AG20443 (cell line): ENCODE measurements at places on chromosomes 6 and 20.

- DNase-seq: no peak
Measured at GRCh38 chr20:44973053-44973452, 6.7 kb downstream of the STK4 start.

DNA sequence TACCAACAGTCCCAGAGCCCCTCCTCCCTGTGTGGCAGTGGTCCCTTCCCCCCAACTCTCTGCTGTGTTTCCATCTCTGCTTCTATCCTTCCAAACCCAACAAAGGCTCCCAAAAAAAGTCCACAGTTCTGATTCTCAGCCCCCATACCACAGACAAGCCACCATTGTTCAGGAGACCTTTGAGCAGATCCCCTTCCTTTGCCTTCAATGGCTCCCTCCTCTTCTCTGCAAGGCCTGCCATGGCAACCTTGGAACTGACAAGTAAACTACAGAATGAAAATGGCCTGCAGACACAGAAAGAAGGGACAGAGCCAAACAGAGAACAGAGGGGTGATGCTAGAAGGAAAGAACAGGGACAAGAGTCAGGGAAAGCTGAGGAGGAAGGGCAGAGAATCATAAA lies 23.2 kb downstream of the OR2H2 start:
- no peak for DNase-seq

GRCh38 chr6:125307964-125308615 lies 6.3 kb upstream of the HDDC2 start:
- DNase-seq: no peak

DNA sequence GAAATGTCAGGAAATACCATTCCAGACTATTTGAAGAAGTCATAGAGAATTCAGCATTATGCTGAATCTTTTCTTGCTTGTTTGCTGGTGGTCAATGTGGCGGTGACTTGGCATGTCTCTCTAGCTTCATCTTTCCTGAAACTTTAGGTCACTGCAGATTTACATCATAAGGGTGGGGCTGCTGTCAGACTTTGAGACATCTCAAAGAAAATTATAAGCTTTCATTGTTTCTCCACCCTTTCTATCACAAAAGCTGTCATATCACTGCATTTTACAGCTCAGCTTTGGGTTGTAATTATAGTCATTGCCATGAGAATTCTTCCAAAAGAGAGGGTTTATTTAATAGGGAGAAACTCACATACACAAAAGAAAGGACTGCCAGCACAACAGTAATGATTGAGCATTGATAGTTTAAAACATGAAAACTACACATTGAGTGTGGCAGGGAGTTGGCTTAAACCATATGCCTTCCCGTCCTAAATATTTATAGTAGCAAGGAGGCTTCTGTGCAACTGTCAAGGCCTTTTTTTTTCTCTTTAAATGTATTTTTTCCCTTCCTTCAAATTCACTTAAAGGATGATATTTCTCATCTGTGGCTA lies 44.7 kb upstream of the LRRC1 start:
- no peak for DNase-seq

DNA sequence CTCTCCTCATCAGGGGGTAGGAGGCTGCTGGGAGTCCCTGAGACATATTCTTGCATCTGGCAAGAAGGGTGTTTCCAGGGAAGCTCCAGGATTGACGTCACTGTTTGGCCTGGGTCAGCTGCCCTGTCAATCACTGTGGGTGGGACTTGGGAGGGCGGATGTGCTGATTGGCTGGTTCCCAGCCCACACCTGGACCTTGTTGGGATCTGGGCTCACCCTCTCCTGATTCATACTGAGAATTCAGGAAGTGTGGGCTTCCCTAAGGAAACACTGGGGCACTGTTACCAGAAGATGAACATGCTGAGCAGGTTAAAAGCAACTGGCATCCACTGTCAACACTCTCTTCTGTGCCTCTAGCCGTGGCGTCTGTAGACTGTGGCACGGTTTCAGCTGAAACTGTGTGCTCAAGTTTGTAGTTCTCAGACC lies 36.5 kb downstream of the CDH26 start:
- DNase-seq: no peak

DNA sequence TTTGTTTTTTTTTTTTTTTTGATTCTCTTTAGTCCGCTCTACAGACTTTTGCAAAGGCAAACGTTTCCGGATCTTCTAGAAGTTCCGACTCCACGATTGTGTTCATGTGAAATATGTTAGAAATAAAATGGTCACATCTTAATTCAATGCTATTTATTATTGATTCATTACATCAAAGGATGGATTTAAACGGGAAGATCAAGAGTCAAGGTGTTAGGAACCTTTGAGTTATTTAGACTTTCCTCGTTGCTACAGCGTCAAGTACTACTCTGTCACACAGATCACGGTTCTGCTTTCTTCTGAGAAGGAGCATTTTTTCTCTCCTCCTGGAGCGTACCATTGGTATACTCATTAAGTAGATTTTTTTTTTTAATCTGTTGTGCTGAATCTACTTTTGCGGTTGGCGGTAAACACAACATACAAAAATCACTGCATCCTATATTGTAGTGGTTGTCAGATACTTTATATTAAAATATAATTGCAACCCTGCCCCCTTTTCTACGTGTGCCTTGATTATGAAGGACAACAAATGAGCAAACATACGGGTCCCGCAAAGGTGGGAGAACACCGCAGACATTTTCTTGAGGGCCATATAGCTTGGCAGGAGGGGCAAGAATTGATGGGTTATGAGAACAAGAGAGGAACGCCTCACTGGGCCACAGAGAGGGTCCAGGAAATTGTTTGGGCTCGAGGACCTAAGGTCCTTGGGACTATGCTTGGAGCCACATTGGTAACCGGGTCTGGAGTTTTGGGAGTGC lies 17.5 kb downstream of the HMGN4 start:
- DNase-seq: no peak

- no peak for DNase-seq
Measured at GRCh38 chr6:111030008-111031007, 48.5 kb downstream of the RPF2 start.

- DNase-seq: peak; percentile 13
Measured at GRCh38 chr6:79421707-79422484, 115.3 kb downstream of the LCA5 start.

DNA sequence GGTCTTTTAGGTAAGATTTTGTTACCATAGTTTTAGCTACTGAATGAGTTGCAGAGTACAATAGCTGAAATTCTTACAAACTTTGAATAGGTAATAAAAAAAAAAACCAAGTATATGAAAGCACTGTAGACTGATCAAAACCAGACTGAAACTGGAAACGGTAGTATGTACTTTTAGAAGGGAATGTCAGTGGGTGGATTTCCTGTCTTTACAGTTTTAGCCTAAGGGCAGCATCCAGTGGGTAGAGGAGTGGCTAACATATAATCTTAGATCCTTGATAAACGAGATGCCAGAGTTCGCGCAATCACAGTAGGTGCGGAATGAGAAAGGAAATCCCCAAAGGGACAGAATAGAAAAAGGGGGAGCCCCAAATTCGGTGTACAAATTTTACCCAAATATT lies 385.9 kb upstream of the RUNX2 start:
- no peak for DNase-seq

GRCh38 chr6:125809570-125810170 lies 18.9 kb downstream of the NCOA7 start:
- DNase-seq: no peak

DNA sequence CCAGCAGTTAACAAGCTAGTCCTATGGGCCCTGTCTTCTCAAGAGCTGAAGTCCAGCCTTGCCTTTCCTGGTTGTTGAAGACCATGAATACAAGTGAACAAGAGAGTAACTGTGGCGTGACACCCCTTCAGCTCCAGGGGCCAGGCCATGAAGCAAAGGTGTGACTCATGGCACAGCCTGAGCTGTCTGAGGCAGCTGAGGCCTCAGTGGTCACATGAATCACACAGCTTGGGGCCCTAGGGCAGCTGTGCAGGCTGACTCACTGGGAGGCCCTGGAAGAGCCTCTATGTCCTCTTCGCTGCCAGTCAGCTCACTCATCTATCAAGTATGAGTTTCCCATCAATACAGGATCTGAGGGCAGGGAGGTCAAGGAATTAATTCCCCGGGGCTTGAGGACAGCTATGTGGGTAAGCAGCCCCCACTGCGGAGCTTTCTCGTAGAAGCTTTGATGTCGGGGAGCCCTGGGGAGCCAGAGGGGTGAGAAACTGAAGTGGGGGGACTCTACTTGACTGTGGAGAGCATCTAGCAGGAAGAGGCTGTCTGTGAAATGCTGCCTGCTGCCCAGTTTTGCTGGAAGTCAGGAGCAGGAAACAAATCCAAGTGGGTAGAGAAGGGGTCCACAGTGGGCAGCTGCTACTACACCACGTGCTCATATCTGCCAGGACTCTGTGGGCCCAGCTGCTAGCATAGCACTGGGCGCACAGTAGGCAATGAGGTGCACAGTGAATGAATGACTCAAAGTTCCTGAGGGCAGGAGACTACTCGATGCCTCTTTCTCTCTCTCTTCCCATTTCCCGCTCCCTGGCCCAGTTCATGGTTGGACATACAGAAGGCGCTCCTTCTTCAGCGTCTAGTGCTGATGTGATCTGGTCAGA lies 13.7 kb upstream of the FAM83C start:
- peak; percentile 96 for DNase-seq

- DNase-seq: no peak
Measured at GRCh38 chr20:47396762-47397476, 40.4 kb upstream of the ZMYND8 start.

DNA sequence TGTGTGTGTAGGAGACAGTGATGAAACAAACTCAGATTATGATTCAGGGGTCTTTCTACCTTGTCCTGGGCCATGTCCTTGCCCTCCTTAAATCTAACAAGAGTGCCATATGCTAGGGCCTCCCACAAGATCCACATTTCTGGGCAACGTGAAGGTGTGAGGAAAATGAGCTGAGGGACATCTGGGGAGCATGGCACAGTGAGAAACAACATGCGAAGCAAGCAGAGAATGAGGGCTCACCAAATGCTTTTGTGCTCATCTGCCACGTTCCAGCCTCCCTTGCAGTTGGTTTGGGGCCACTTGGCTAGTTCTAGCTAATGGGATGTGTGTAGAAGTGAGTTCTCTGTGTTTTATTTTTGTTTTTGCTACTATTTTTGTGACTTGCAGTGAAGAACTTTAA lies 21.4 kb upstream of the RNF182 start:
- DNase-seq: no peak

GRCh38 chr6:5665667-5666066 lies 341.1 kb downstream of the NRN1 start:
- DNase-seq: no peak

GRCh38 chr6:13273202-13273930 lies 55.0 kb downstream of the TBC1D7 start:
- no peak for DNase-seq

DNA sequence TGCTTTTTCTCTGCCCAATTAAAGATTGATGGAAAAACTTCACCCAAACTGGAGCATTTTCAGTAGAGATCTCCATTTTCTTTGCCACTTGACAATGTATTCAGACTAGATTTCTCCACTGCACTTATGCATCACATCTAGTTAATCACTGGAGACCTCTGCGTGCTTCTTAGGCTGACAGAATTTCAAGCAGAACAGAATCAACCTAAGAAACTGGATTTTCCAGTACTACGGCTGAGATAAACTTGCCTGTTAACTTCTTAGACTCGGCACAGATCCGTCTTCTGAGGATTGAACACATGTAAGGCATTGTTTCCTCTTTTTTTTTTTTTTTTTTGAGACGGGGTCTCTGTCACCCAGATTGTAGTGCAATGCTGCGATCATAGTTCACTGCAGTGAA lies 139.2 kb downstream of the LRRC1 start:
- DNase-seq: no peak

- DNase-seq: no peak
Measured at GRCh38 chr6:163333038-163333437, 81.5 kb upstream of the QKI start.

DNA sequence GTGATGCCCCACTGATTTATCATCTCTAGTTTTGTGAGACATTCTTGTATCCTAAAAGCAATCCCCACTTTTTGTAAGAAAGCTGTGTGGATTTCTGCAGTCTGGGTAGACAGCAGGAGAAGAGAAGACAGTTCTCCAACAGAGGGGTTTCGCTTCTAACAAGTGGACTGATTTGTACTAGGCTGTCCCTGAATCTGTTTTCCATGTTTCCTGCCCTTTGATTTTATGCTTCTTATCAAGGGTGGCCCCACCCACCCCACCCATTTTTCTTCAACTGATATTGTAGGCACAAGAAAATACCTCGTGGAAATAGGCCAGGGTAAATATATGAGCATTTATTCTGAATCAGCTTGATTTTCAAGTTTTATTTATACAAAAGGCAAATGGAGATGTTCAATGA lies 25.7 kb upstream of the JAG1 start:
- no peak for DNase-seq

DNA sequence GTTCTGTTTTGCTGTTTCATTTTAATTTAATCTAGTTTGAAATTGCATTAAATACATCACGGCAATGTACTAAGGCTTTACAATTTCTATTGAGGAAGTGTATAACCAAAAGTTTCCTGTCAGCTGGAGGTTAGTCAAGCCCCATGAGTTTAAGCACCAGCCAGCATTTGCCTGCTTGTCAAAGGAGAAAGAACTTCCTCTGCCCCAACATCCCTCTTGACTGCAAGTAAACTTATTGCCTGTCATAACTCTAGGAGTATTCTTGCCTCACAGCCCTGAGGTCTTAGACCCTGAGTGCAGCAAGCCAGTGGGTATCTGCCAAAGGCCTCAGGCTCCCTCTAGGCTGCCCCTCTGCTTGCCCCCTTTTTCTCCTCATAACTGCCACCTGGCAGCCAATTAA lies 106.7 kb upstream of the INSM1 start:
- no peak for DNase-seq

GRCh38 chr6:56652994-56653393 lies 10.3 kb upstream of the DST start:
- peak; percentile 31 for DNase-seq

DNA sequence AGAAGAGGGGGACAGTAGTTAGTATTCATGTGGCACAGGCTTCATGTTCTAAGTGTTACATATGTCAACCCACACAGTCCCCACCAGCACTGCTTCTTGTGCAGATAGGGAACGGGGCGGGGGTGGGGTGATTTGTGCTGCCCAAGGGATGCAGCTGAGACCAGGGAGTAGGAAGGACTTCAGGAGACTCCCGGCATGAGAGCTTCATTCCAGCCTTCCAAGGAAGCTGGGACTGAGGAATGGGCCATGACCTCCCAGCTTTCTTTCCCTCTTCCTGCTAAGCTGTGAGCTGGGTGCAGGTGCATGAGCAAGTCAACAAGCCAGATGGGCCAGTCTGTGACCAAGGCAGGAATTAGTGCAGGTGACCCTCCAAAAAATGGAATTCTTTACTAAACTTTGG lies 9.2 kb downstream of the BEND3 start:
- no peak for DNase-seq

DNA sequence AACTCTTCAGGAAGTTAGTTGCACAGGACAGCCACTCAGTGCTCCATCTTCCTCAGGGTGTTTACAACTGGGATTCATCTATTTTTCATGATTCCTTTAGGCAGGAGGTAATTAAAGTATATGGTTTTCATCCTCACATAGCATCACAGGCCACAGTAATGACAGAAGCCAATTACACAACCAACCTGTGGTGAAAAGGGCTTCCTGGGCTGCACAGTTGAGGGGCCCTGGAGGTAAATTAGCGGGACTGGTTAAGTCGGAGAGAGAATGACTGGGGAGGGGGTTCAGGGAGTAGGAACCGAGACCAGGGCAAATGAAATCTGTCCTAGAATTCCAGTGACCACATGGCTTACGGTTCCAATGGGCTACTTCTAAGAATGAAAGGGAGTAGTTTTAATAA lies 37.0 kb downstream of the BAK1 start:
- no peak for DNase-seq

GRCh38 chr20:45469336-45470261 lies at the start of gene WFDC2:
Gene WFDC2, plus strand, starts transcription at chr20:45469753. Its CDS starts 29 bp downstream, at chr20:45469782.
- no peak for DNase-seq
